ENCODE measurements at places on chromosomes 16 and 17.

- no peak for DNase-seq
These were observed 9.5 kb downstream of the XPO6 start for GRCh38 chr16:28202147-28202746.

DNA sequence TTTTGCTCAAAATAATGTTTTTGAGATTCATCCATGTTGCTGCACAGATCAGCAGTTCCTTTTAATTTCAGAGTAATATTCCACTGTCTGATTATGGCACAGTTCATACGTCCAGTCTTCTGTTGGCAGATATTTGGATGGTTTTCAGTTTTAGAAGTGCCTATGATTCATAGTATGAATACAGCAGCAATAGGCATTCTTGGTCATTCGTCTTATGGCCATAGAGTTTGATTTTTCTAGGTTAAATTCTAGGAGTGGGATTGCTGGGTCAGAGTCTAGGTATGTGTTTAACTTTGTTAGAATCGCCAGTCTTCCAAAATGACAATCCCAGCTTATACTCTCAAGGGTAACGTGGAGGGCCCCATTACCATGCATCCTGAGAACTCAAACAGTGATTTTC lies 11.5 kb upstream of the IL34 start:
- DNase-seq = no peak

- DNase-seq = no peak
These were observed 800 bp downstream of the ZNF747 start for GRCh38 chr16:30533748-30534367.

DNA sequence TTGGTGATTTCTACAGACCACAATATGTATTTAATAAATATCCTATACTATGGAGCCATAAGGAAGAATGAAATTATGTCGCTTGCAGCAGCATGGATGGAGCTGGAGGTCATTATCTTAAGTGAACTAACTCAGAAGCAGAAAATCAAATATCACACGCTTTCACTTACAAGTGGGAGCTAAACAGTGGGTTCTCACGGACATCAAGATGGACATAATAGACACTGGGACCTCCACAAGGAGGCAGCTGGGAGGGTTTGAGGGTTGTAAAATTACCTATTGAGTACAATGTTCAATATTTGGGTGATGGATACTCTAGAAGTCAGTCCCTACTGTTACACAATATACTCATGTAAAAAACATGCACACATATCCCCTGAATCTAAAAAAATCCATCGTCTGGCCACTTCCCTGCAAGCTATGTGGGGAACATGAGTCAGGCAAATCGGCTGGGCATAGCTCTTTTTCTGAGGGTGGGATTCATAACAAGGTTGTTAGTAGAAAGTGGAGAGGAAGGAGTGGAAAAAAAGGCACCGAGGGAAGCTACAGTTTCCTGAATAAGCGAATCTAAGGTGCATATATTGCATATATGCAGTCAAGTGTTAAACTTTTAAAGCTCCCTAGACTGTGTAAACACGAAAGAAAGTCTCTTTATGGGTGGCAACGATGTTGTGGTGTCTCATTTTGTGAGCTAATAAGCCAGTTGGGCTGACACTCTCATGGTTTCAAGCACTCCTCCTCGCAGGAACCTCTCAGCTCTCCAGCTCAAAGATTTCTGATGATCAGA lies 135.2 kb upstream of the CPHXL start:
- no peak for DNase-seq

- no peak for DNase-seq
These were observed 225.3 kb downstream of the KATNIP start for GRCh38 chr16:27775254-27775653.

- no peak for DNase-seq
These were observed 97.9 kb upstream of the CRHR1 start for GRCh38 chr17:45686250-45686649.

GRCh38 chr16:46746821-46747776 lies 1.0 kb downstream of the MYLK3 start:
- no peak for DNase-seq

DNA sequence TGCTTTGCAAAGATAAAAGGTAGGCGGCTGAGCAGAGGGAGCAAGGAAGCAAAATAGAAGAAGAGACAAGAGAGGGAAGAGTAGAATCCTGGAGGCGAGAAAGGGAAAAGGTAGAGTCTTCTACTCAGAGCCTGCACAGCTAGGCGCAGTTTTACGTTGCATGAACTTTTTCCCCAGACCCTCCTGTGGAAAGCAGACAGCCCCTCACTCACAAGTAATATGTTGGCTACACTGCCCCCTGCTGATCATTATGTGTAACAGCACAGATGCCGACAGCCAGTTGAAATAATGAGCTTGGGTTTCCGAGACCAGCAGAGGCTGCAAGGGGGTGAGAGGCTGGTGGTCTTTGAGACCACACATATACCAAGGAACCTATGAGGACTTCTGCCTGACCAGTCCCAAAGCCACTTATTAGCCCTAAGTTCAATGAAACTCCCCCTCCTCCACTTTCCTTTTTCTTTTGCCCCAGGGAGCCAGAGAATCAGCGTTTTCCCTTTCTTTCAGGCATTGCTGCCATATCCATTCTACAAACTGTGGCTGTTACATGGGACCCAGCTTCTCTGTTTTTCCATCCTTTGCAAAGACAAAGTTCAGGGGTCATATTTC lies 22.5 kb upstream of the CMTR2 start:
- no peak for DNase-seq

GRCh38 chr17:80036715-80037477 lies 454 bp downstream of the CCDC40 start:
- no peak for DNase-seq

- DNase-seq = no peak
These were observed 18.5 kb upstream of the RMI2 start for GRCh38 chr16:11326737-11327276.

DNA sequence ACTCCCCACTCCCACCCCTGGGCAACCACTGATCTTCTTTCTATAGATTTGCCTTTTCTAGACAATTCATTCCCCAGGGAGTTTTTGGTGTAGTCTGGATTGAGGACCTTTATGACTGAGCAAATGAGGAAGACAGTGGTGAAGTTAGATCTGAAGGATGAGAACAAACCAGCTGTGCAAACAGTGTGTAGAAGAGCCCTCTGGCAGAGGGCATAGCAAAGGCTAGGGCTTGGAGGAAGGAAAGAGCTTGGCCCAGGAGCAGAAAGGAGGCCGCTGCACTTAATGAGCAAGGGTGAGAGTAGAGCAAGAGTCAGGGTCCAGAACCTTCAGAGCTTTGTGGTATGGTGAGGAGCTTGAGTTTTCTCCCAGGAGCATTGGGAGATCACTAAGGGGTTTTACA lies 352.7 kb downstream of the CA10 start:
- DNase-seq = no peak

All from thoracic aorta (tissue), 2 donors.